ENCODE measurements at places on chromosomes 2 and 18. TPM values are rescaled to one million over a fixed set of nuclear protein-coding genes. Genes with fewer than 3 reads are reported as not detected.

DNA sequence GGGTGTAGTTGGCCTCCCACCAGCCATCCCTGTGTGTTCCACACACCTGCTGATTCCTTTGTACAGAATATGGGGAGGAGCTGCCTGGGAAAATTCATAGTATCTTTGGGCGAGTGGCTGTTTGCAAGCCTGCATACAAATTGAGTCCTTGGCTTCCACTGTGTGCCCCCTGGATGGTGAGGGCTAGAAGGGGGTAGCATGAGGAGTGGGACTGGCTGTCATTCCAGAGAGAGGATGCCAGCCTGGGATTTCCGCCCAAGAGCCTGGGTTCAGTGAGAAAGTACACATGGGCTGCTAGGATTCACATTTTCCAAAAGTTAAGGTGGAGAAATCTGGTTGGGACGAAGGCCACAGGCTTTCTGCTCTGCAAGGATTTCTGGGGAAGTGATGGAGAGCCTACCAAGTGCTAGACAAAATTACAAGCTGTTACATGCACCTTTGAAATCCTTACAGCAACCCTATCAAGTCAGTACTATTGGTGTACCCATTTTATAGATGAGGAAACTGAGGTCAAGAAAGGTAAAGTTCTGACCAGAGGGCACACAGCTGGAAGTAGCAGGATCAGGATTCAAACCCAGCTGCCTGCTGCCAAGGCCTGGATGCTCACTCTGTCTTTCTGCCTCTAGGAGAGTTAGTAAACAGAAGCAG is 606 bp upstream of the TOGARAM2 start:
- no peak for DNase-seq
- H3K4me1 ChIP-seq: no peaks in the 10 kb centered on the region
- no peaks in the 10 kb centered on the region for H3K36me3 ChIP-seq

The DCDC2C gene
- not detected for polyA plus RNA-seq

DNA sequence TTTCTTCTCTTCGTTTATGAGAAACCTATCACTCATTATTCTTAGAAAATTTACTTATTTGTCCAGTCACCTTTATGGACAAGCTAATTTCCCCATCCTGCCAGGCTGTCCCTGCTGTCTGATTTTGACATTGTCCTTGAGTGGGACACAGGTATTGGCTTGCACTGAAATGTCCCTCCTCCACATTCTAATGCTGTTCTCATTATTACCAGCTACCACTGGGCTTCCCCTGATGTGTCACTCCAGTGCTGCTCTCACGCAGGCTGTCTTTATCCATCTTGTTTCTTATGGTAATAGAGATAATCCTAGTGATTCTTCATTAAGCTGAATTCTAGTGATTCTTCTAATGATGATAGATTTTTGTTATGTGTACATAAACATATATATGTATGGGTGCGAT is 48.1 kb upstream of the RBMS1 start:
- H3K27ac ChIP-seq: no peak overlapping the region
- H3K36me3 ChIP-seq: no peaks in the 10 kb centered on the region
- DNase-seq: no peak

GRCh38 chr2:51420511-51420910 is 388.6 kb upstream of the NRXN1 start:
- no peak for DNase-seq
- no peak overlapping the region for H3K4me3 ChIP-seq
- H3K36me3 ChIP-seq: no peaks in the 10 kb centered on the region
- H3K4me1 ChIP-seq: no peaks in the 10 kb centered on the region

GRCh38 chr18:11489266-11489899 is 120.0 kb upstream of the SLC35G4 start:
- no peak overlapping the region for H3K27ac ChIP-seq
- no peak overlapping the region for H3K4me3 ChIP-seq
- DNase-seq: no peak
- H3K27me3 ChIP-seq: no peaks in the 10 kb centered on the region
- H3K4me1 ChIP-seq: no peaks in the 10 kb centered on the region

DNA sequence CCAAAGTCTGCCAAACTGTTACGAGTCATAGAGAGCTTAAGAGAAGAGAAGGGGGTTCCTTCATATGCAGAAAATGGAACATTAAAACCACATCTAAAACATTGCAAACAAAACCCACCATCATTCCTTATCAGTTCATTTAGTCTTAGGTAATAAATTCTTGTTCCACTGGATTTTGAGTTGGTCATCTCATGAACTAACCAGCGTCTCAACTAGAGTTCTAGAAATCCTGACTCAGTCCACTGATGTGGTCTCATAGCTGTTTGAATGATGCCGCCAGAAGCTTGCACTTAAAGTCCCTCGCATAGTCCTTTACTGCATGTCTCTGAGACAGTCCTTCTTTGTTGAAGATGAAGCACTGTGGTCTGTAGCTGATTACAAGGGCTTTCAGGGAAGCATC is 15.0 kb upstream of the CAB39 start:
- peaks cover 15% of the 10 kb centered on the region for H3K4me1 ChIP-seq
- no peak overlapping the region for H3K4me3 ChIP-seq
- no peaks in the 10 kb centered on the region for H3K36me3 ChIP-seq
- no peak overlapping the region for H3K27ac ChIP-seq

- no peak overlapping the region for H3K4me3 ChIP-seq
- H3K4me1 ChIP-seq: peaks cover 14% of the 10 kb centered on the region
- DNase-seq: no peak
- no peak overlapping the region for H3K27ac ChIP-seq
These were observed 20.8 kb upstream of the SOS1 start for GRCh38 chr2:39141334-39142271.

The OTOS gene
- not detected for polyA plus RNA-seq

DNA sequence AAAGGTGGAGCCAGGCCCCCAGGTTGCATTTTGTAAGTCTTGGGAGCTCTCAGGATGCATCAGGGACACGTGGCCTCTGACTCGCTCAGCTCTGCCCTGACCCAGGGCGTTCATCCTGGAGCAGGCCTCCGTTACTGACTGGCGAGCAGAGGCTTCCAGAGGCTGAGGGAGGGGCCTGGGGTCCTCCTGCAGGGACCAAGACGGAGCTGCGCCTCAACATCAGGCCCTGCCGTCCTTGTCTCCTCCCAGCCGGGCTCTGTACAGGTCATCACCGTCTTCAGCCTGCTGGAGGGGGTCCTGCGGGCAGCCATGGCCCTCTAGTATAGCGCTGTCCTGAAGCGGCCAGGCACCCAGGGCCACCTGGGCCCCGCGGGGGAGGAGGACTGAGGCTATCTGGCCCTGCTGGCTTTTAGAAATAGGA is 10.2 kb upstream of the ALPP start:
- no peak overlapping the region for H3K4me3 ChIP-seq
- H3K36me3 ChIP-seq: no peaks in the 10 kb centered on the region
- no peaks in the 10 kb centered on the region for H3K27me3 ChIP-seq

The CRYBA2 gene
- not detected for polyA plus RNA-seq

DNA sequence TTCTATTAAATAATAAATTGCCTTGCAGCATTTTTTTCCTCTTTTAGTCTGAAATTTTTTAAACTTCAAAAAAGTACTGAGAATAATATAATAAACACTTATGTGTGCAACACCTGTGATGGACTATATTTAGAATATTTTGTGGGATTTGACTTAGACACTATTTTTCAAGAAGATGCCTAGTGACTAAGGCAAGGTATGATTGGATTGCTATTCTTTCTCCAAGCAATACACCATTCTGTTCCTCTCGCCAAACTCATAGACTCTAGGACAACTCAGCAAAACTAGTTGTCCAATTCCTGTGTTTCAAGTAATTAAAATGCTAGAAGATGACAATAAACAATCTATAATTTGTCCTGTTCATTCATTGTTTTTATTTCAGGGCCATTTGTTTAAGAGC is 75.9 kb downstream of the METTL4 start:
- no peak overlapping the region for H3K4me3 ChIP-seq
- no peaks in the 10 kb centered on the region for H3K27me3 ChIP-seq
- H3K4me1 ChIP-seq: no peaks in the 10 kb centered on the region
- H3K36me3 ChIP-seq: no peaks in the 10 kb centered on the region

DNA sequence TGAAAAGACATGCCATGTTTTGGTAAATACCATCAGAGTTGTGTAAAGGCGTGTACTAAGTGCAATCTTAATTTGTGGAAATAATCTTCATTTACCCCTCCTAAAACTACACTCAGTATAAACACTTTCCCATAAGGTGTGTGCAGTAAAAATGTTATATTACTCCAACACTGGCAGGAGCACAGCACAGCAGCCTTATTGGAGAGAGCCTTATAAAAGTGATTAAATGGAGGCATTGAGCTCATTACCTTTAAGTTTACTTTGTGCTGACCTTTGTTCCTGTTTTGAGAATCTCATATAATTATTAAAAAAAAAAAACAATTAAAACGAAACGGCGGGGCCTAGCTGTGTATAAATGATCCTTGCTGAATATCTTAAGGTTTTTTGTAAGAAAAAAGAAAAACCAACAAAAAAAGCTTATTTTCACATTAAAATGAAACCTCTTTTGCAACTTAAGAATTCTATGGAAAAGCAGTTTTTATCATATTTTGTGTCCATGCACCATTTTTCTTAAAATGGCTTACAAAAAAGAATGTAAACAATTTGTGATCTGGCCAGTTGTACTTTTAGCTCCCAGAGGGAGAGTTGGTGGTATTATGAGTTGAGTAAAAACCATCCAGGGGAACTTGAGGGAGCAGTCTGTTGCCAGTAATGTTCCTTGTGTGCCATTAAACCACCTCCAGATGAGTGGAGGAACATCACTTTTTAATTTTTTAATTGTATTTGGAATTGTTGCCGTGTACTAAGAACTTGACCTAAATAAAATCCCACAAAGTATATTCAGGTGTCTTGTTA is 103.4 kb downstream of the ABI2 start:
- no peaks in the 10 kb centered on the region for H3K36me3 ChIP-seq
- H3K4me3 ChIP-seq: no peak overlapping the region
- no peak for DNase-seq
- H3K27ac ChIP-seq: no peak overlapping the region

GRCh38 chr18:50155406-50155805 is 39.5 kb downstream of the MYO5B start:
- no peak overlapping the region for H3K27ac ChIP-seq
- H3K4me1 ChIP-seq: no peaks in the 10 kb centered on the region
- no peak for DNase-seq

GRCh38 chr2:88903749-88904353 is 212.4 kb downstream of the RPIA start:
- H3K36me3 ChIP-seq: no peaks in the 10 kb centered on the region
- no peak overlapping the region for H3K27ac ChIP-seq
- no peaks in the 10 kb centered on the region for H3K4me1 ChIP-seq

The PROKR1 gene
- polyA plus RNA-seq: 0.09 TPM

The NT5DC4 gene
- polyA plus RNA-seq: not detected

DNA sequence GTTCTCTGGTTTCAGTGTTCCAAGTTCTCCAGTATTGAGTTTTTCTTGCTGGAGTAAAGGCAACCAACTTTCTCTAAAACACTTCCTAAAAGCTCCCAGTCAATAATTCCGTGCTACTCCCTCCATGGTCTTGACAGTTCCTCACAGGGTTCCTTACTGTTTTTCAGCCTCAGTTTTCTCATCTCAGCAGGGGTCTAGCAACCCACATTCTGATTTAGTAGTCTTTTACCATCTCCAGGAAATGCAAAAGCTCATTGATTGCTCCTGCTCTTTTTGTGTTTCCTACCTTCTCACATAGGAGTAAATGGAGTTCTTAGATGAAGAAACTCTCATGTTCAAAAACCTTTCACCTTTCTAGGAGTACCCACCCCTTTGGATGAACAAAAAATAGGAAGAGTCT is 978.8 kb upstream of the POU3F3 start:
- no peak overlapping the region for H3K27ac ChIP-seq
- H3K36me3 ChIP-seq: no peaks in the 10 kb centered on the region
- H3K4me1 ChIP-seq: no peaks in the 10 kb centered on the region

DNA sequence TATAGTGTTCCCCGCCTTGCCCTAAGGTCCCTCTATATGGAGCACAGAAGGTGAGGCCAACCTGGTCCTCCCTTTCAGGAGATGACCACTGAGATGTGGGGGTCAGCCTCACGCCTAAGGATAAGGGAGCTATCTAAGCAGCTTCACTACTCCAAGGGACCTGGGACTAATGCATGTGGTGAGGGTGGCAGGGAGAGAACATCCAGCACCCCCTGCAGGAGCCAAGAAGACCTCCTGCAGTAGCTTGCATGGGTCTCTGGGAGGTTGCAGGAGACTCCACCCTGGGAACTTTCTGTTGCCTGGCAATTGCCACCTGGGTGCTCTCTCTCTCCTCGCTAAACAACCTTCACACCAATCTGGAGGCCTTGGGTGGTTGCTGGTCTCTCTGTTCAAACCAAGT is 93.0 kb upstream of the KLHL29 start:
- no peaks in the 10 kb centered on the region for H3K36me3 ChIP-seq
- DNase-seq: no peak
- H3K4me1 ChIP-seq: peaks cover 4% of the 10 kb centered on the region
- H3K4me3 ChIP-seq: no peak overlapping the region
- H3K27me3 ChIP-seq: no peaks in the 10 kb centered on the region

- no peak overlapping the region for H3K4me3 ChIP-seq
These were observed 69.3 kb upstream of the RGPD5 start for GRCh38 chr2:109724533-109725460.

DNA sequence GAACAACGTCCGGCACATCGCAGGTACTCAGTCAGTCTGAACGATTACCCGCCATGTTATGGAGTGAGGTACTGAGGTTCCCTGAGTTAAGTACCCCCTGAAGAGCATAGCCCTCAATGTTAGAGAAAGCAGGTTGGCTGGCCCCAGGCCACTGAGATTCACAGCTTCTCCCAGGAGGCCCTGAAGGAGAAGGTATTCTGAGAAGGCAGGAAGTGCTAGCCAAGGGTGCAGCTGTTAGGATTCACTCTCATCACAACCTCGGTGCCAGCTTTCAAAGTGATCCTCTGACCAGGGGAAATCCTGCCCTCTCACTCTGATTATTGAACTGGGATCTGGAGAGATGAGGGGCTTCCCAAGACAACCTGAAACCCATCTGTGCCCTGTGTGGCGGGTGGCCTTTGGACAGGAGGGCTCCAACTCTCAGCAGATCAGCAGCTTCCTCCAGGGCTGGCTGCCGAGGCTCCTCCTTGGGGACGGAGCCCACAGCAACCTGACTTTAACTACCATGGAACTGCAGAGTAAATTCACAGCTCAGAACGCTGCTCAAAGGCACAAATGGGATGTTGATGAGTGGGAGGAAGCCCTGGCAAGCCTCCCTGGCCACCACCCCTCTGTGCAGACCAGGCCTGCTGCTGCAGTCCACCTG is 7.8 kb downstream of the EHD3 start:
- H3K4me3 ChIP-seq: no peak overlapping the region
- DNase-seq: no peak
- no peak overlapping the region for H3K27ac ChIP-seq
- no peaks in the 10 kb centered on the region for H3K36me3 ChIP-seq
- H3K4me1 ChIP-seq: no peaks in the 10 kb centered on the region
- no peaks in the 10 kb centered on the region for H3K27me3 ChIP-seq

The GPR39 gene
- 4.8 TPM for polyA plus RNA-seq

GRCh38 chr2:73035899-73036711 is 35.4 kb downstream of the SFXN5 start:
- no peaks in the 10 kb centered on the region for H3K27me3 ChIP-seq
- H3K27ac ChIP-seq: no peak overlapping the region
- DNase-seq: no peak
- peaks cover 53% of the 10 kb centered on the region for H3K4me1 ChIP-seq

The MRPS9 gene
- 38.2 TPM for polyA plus RNA-seq

Data from left lung (tissue), 14 donors.